B cell (primary cell): ENCODE measurements at places on chromosomes 13 and 19. TPM values are rescaled to one million over a fixed set of nuclear protein-coding genes. Genes with fewer than 3 reads are reported as not detected.

The VSTM1 gene
- total RNA-seq, result not detected in 2 replicates

DNA sequence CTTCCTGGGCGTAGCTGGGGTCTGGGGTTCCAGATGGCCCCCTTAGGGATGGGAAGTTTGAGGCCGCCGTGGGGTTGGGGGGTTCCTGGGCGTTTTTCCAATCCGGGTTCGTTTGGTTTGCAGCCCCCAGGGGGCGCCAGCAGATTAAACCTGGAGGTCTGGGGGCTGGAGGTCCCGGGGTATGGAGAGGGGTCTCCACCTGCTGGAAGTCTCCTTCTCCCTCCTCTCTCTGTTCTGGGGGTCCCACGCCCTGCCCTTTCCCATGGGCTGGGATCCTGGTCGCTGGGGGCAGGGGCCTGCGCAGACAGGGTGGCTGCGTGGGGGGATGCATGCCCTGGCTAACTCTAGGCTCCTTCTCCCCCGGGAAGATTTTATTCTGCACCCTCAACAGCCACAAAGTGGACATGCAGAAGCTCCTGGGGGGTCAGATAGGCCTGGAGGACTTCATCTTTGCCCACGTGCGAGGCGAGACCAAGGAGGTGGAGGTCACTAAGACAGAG is 899 bp downstream of the GIPC3 start:
- DNase-seq, result peak; percentile 60

DNA sequence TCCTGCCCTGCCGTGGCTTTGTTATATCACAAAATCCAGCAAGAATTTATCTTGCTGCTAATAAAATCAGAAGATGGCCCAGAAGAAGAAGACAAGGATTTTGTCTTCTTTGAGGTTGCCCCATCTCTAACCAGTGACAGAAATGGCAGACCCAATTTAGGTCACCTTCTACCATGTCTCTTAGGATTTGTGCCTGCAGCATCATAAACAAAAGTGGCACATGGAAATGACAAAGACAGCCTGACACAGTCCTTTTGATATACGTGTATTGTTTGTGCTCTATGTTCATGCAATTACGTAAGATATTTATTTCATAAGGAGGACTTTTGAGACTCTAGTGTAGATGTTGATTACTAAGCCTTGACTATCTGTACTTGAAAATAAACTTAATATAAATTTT is 135.9 kb upstream of the TMTC4 start:
- DNase-seq, result no peak

DNA sequence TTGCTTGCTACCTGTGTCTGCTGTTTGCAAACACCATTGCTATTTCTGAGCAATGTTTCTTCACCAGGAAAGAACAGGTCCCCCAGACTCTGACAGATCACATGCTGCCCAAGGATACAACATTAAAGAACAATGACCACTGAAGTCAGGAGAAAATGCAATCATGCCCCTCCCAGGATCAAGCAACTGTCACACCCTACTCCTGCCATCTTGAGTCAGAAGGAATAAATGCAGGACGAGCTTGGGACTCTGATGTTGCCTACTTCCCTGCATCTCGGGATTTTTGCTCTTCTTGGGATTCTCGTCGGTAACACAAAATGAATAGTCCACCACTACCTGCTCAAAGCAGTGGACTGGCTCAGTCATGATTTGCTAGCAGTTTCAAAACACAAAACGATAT is 490.6 kb downstream of the COG6 start:
- DNase-seq, result no peak

GRCh38 chr19:46014941-46015686 is 7.7 kb downstream of the PGLYRP1 start:
- DNase-seq, result peak; percentile 74

The CHAMP1 gene
- total RNA-seq, result 32.6 and 34.7 TPM in 2 replicates

DNA sequence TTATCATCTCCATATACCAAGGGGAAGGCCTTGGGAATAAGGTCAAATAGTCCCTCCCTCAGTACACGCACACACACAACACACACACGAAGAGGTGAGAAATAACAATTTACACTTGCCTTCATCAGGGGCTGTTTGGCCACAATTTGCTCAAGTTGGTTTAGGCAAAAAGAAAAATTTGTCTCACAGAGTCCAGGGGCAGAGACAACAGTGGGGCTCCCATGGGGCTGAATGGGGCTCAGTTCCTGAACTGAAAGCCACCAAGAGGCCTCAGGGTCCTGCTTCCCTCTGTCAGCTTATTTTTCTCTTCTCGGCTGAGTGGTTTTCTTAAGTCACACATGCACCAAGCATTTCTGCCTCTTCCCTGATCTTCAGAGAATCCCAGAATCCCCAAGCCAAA is 35.5 kb downstream of the PCDH8 start:
- no peak for DNase-seq

DNA sequence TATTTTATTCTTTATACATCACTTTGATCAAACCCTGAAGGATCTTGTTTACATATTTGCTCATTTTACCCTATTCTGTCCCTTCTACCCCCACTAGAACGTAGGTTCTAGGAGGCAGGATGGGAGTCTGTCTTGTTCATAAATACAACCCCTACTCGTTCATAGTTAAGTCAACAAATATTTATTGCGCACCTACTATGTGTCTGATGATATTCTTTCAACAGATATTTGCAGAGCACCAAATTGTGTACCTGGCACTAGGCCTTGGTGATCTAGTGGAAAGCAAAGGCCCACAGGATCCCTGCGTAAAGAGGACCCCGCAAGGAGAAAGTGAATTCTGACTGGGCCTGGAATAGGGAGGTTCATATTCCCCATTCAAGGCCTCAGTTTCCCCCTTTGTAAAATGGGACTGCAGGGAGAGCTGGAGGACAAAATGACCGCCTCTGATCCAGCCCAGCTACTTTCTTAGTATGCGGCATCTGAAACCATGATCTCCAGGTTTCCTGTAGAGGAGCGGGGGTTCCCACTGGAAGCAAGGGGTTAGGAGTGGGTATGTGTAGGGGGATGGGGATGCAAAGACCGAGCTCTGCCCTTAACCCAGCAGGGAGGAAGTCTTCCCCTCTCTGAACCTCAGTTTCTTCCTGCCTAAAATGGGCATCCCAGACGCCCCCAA is 534 bp upstream of the GEMIN7 start:
- no peak for DNase-seq
